Brain (organoid and tissue), 16 donors: ENCODE measurements at places on chromosomes 3 and 15. TPM values are rescaled to one million over a fixed set of nuclear protein-coding genes. Genes with fewer than 3 reads are reported as not detected.

- no peak for DNase-seq
Measured at GRCh38 chr15:96213896-96214295, 116.6 kb upstream of the NR2F2 start.

DNA sequence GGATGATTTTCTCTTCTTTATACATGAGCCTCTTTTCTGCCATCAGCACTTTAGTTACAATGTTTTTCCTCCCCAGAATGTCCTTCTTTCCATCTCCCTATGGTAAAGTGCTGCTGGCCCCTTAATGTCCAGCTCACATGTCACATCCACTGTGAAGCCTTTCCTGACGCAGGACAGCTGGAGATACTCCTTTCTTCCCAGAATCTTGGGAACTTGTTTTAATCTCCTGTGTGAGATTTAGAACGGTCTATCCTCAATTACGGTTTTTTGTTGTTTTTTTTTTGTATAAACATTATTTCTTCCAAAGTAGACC, 147.7 kb upstream of the TSC22D2 start:
- DNase-seq = no peak

- no peak for DNase-seq
Measured at GRCh38 chr3:53120336-53120735, 9.9 kb downstream of the RFT1 start.

DNA sequence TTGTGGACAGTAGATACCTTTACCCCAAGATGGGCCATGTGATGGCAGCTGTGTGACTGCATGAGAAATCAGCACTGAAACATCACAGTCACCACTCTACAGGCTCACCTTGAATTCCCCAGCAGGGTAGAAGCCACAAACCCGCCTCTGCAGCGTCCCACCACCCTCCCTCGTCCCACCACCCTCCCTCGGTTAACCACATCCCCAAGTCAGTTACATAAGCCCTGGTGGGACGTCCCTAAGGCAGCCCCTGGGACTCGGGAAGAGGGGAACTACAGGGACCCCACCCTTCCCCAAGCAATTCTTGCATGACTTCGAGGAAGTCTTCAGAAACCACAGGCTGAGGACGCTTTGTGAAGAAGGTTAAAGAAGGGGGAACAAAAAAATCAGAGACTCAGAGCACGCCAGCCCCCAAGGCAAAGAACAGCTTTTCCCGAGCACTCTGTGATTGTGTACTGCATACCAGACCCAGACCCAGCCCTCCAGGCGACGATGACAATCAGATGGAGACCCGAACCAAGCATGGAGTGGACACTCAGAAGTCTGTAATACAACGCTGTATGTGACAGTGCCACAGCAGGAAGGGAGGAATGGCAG, 60.5 kb downstream of the SH3BP5 start:
- DNase-seq = no peak

DNA sequence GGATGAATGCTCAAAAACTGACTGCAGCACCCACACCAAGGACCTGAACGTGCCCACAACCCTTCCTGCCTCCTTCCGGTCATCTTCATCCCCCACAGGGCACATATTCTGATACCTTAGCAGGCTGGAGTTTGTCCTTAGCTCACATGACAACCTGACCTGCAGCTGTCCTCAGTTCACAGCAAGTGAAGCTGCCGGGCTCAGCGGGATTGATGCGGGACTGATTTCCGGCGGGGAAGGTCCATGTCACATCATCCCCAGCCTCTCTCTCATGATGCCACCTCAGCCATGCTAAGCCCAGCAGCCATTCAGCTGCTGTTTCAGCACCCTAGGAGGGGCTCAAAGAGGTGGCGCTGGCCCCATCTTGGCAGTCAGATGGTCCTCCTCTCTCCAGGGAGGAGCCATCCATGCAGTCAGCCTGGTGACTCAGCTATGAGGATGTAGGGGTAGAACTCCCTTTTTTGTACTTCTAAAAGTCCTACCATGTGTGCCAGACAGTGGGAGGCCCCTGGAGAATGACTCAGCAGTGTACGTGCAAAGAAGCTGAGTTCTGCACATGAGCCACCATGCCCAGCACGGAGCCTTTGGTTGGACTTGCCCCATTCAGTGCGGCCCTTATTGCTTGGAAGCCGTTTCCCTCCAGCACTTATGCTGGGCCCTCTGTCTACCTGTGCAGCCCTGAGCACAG, 9.5 kb downstream of the CA12 start:
- no peak for DNase-seq

DNA sequence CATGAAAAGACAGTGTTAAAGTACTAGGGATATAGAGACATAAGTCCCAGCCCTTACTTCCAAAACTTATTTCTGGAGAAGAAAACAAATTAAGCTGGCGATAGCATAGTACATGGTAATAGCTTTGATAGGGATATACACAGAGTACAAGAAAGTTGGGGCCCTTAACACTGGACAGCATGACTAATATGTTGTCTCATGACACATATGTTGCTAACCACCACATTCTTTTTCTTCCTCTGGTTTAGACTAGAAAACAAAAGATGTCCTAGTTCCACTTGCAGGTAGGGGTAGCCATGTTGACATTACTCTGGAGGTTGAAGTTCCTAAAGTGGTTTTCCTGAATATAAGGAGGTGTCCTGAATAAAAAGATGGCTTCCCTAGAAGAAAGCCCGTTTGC, 75.3 kb downstream of the RFX7 start:
- DNase-seq = no peak

DNA sequence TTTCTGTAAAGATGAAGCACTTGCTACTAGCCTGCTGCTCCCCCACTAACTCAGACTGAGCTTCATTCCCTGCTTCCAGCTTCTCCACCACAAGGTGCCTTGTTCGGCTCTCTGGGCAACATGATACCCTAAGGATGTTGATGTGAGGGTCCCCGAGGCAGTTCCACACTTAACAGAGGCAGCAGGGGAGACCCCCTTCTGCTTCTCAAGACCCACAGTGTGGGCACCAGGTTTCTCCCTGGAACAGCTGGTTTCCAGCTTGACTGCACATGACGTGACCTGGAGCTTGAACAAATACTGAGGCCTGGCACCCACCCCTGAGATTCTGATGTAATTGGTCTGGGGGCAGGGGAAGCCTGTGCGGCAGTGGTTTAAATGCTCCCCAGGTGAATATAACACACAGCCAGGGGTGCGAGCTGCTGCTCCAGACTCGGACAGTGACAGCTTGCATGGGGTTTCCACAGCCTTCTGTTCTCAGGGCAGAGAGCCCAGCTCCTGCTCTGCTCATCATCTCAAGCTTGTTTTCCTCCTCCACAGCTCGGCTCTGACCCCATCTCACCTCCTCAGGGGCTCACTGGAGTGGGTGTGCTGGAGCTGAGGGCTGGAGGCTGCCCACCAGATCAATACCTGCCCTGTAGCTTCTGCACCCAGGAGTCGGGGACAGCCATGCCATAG, 95.0 kb upstream of the HACD2 start:
- peak; percentile 14 for DNase-seq

The PRSS50 gene
- polyA plus RNA-seq = not detected

The CAND2 gene
- polyA plus RNA-seq = 10.3 TPM

The MKRN2 gene
- polyA plus RNA-seq = 13.4 TPM

The UQCRC1 gene
- polyA plus RNA-seq = 205 TPM

The ZBED2 gene
- polyA plus RNA-seq = not detected

The GUCA1C gene
- polyA plus RNA-seq = not detected

The TRIM42 gene
- not detected for polyA plus RNA-seq

The CCDC54 gene
- not detected for polyA plus RNA-seq

The BLM gene
- polyA plus RNA-seq = 3.8 TPM

The SCG5 gene
- polyA plus RNA-seq = 151 TPM

The PARP15 gene
- polyA plus RNA-seq = not detected
